H9 (cell line): ENCODE measurements at places on chromosomes 5 and 9.
A peak's percentile ranks its signal among the peaks of the same experiment; 100 is the strongest.

GRCh38 chr9:91246846-91247245, 114.9 kb downstream of the AUH start:
- no peak for DNase-seq

- DNase-seq = no peak
These were observed 40.2 kb upstream of the CYFIP2 start for GRCh38 chr5:157225469-157226422.

DNA sequence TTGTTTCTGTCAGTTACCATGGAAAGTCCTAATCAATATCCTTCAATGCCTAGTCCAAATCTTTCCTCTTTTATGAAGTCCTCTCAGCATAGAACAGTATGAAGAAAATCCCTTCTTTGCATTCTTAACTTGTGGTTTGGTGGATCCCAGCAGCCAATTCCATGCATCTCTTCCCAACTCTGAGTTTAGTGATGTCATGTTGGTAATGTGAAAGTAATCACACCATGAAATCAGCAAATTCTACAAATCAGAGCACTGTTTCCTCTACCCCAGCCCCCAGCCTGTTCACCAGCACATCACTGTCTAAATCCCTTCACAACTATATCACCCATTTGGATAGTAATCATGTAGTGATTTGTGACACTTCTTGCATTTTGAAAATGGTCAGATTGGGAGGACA, 4.7 kb upstream of the C1QTNF2 start:
- DNase-seq = no peak

DNA sequence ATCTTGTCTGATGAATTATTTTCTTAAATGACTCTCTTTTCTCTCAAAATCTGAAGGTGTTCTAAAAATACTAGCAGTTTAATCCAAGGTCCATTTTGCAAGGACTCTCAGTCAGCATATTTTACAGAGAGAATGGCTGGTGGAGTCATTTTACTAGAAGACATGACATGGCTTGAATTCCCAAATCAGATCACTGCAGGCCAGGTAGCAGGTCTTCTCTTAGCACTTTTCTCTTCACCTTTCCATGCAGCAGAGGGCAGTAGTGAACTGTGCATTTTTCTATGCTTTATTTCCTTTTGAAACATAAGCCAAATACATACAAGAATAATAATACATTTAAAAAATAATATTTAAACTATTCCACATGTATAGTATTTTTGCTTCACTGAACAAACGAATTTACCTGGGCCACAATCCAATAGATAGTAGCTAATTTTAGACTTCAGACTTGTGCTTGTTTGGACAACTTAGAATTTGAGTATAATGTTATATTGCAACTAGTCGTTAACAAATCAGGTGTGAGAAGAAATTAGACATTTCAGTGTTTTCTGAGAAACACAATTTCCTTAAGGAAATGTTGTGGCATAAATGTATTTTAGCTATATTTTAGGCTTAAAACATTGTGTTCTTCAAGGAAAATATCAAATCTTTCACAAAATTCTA, 289.4 kb upstream of the DAB2 start:
- DNase-seq = peak; percentile 31

- DNase-seq = no peak
These were observed 60.4 kb downstream of the MTAP start for GRCh38 chr9:21862871-21863270.
